Right cardiac atrium (tissue), 5 donors: ENCODE measurements at places on chromosomes 1 and 21. TPM values are rescaled to one million over a fixed set of nuclear protein-coding genes. Genes with fewer than 3 reads are reported as not detected.

The HHAT gene
- total RNA-seq = 2.2 TPM

The RGS1 gene
- 0.37 TPM for total RNA-seq

The CLCA4 gene
- not detected for total RNA-seq

The TADA1 gene
- 9.9 TPM for total RNA-seq

The PDZK1IP1 gene
- not detected for total RNA-seq

The SPATA21 gene
- not detected for total RNA-seq

The PIGR gene
- 0.59 TPM for total RNA-seq

The CRNN gene
- total RNA-seq = not detected

The GCSAML gene
- not detected for total RNA-seq

The GOLT1A gene
- not detected for total RNA-seq

The MARCKSL1 gene
- 28.2 TPM for total RNA-seq

The KCNK1 gene
- 85.5 TPM for total RNA-seq

The CFHR5 gene
- total RNA-seq = not detected

The LCE2B gene
- not detected for total RNA-seq

The GORAB gene
- 9.1 TPM for total RNA-seq

The CD34 gene
- 81.8 TPM for total RNA-seq

The VSIG8 gene
- 0.19 TPM for total RNA-seq

The TRIM46 gene
- total RNA-seq = 0.25 TPM

The PODN gene
- 62.4 TPM for total RNA-seq

The CZIB gene
- total RNA-seq = 44.7 TPM

The PDC gene
- total RNA-seq = not detected

The C1orf141 gene
- not detected for total RNA-seq

The PCBP3 gene
- total RNA-seq = 1.2 TPM

The PAPPA2 gene
- total RNA-seq = 1.1 TPM

The CASQ1 gene
- 9.5 TPM for total RNA-seq

The DNAI4 gene
- total RNA-seq = 26.4 TPM

The HES3 gene
- total RNA-seq = not detected

The OTUD7B gene
- total RNA-seq = 26.9 TPM

The OPTC gene
- total RNA-seq = not detected

The TTLL10 gene
- total RNA-seq = not detected

The ITLN1 gene
- 6.4 TPM for total RNA-seq

The FLAD1 gene
- total RNA-seq = 24.8 TPM

The PACC1 gene
- 4.9 TPM for total RNA-seq

The C1orf87 gene
- total RNA-seq = not detected

The OR14C36 gene
- not detected for total RNA-seq

The SLAMF9 gene
- not detected for total RNA-seq

The FAM229A gene
- 3.4 TPM for total RNA-seq

The PRDM16 gene
- total RNA-seq = 2.0 TPM

The CLCNKA gene
- 0.46 TPM for total RNA-seq

The HMGCS2 gene
- total RNA-seq = 0.82 TPM

The KCNQ4 gene
- total RNA-seq = 1.8 TPM

The TSPAN1 gene
- total RNA-seq = 2.4 TPM

The FOXO6 gene
- 1.9 TPM for total RNA-seq

The GJB4 gene
- total RNA-seq = not detected

The C8A gene
- total RNA-seq = not detected

The KCNJ9 gene
- not detected for total RNA-seq

The CTPS1 gene
- 13.8 TPM for total RNA-seq

The WNT4 gene
- 0.14 TPM for total RNA-seq

The PCAT6 gene
- total RNA-seq = 1.2 TPM

The PEX11B gene
- 22.9 TPM for total RNA-seq
